ENCODE measurements at places on chromosomes 5 and 9.
A peak's percentile ranks its signal among the peaks of the same experiment; 100 is the strongest.

DNA sequence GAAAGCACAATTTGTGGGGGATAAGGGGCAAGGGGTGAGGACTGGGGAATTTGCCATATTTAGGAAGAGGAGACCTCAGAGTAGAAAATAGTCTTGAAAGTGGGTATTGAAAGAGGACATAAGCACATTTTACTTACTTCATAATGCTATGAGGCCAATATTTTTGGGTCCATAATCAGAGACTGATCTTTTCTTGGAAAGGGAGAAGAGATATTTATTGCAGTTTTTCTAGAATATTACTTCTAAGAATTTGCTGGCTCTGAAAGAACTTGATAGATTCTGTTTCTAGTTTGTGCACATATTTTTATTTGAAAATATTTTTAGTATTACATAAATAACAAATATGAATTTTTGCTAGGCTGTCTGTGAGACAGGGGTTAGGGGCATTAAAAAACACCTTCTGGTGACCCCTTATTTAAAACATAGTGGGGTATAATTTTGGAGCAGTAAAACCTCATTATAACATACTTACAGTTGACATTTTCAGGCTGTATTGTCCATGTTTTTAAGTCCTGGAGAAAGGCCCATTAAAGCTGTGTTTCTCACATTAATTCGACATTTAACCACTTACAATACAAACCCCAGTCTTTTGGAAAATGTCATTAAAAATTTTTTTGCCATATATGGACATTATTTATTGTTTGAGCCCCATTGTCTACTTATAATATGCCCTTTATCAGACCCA, 118.9 kb upstream of the NFIB start:
- DNase-seq, result no peak
- H3K36me3 ChIP-seq, result no peaks in the 10 kb centered on the region
- H3K27me3 ChIP-seq, result peaks cover 10% of the 10 kb centered on the region
- no peak overlapping the region for H3K27ac ChIP-seq
- no peaks in the 10 kb centered on the region for H3K4me1 ChIP-seq

DNA sequence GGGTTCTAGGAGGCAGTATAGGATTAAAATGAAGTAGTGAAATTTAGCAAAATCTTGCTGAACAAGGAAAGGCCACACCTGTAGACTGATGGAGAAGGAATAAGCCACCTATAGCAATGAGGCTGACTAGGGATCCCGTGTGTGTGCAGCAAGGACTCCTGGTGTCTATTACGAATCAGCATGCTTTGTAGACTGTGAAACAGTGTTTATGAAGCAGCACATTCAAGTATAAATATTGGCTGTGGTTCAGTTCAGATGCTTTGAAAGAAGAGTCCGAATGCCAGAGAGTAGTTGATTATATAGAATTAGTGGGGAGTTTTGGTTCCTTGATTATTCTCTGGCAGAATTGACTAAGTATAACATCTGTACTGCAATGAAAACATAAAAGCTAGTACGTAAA, 41.8 kb downstream of the CAST start:
- peak overlapping the region; percentile 91 for H3K4me3 ChIP-seq
- no peaks in the 10 kb centered on the region for H3K27me3 ChIP-seq
- DNase-seq, result no peak
- peaks cover 31% of the 10 kb centered on the region for H3K4me1 ChIP-seq
- H3K36me3 ChIP-seq, result peaks cover 12% of the 10 kb centered on the region

GRCh38 chr5:66646570-66646969, 50.4 kb downstream of the MAST4 start:
- peaks cover 12% of the 10 kb centered on the region for H3K27me3 ChIP-seq
- no peak for DNase-seq
- peaks cover 12% of the 10 kb centered on the region for H3K4me1 ChIP-seq
- no peak overlapping the region for H3K4me3 ChIP-seq
- no peak overlapping the region for H3K27ac ChIP-seq

DNA sequence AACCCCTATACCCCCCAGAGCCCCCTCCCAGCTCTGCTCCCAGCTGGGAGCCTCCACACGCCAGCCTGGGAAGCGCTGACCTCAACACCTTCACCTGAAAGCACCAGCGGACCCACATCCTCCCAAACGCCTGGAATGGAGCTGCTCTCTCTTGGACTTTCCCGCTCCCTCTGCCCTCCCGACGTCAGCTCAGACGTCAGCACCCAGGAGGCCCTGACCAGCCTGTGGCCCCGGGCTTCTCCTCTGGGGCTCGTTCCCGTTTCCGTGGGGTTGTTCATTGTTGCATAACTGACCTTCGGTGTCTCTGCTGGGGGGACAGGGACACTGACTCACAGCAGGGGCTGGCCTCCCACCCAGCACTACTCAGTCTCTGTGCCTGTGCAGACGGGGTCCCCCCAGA, 35.0 kb upstream of the SLC6A3 start:
- H3K27ac ChIP-seq, result no peak overlapping the region
- no peaks in the 10 kb centered on the region for H3K27me3 ChIP-seq
- no peak for DNase-seq
- H3K36me3 ChIP-seq, result peaks cover 3% of the 10 kb centered on the region
- H3K4me3 ChIP-seq, result no peak overlapping the region

GRCh38 chr9:77943057-77943456, 88.6 kb downstream of the GNAQ start:
- no peaks in the 10 kb centered on the region for H3K27me3 ChIP-seq
- peaks cover 61% of the 10 kb centered on the region for H3K4me1 ChIP-seq
- H3K4me3 ChIP-seq, result no peak overlapping the region
- peaks cover 9% of the 10 kb centered on the region for H3K36me3 ChIP-seq

DNA sequence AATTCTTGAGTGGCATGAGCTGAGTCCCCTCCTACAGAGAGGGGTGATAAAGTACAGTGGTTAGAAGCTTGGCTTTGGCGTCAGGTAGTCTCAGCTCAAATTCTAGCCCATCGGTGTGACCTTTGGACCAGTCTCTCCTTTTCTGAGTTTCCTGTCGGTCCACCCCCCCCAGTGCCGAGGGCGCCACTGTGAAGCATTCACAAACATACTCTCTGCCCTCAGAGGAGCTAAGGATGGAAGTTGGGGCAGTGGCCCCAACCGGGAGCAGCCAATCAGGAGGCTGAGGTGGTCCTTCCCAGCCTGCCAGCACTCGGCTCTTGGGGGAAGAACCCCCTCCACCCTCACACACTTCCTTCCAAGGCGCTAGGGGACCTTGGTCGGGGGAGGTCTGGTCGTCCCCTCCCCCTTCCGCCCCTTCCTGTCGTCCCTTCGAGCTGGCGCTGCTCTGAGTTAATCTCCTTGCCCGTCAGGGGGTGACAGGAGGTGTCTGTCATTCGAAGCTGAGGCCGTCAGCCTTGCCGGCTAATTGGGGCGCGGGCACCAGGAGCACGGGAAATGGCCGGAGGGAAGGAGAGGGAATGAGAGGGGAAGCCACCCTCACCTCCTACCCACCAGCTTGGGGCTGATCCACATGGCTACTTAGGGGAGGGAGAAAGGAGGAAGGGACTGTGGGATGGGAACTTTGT, 53.0 kb downstream of the CXXC5 start:
- no peak overlapping the region for H3K27ac ChIP-seq
- H3K4me3 ChIP-seq, result no peak overlapping the region
- H3K4me1 ChIP-seq, result no peaks in the 10 kb centered on the region
- DNase-seq, result no peak
- H3K36me3 ChIP-seq, result no peaks in the 10 kb centered on the region

DNA sequence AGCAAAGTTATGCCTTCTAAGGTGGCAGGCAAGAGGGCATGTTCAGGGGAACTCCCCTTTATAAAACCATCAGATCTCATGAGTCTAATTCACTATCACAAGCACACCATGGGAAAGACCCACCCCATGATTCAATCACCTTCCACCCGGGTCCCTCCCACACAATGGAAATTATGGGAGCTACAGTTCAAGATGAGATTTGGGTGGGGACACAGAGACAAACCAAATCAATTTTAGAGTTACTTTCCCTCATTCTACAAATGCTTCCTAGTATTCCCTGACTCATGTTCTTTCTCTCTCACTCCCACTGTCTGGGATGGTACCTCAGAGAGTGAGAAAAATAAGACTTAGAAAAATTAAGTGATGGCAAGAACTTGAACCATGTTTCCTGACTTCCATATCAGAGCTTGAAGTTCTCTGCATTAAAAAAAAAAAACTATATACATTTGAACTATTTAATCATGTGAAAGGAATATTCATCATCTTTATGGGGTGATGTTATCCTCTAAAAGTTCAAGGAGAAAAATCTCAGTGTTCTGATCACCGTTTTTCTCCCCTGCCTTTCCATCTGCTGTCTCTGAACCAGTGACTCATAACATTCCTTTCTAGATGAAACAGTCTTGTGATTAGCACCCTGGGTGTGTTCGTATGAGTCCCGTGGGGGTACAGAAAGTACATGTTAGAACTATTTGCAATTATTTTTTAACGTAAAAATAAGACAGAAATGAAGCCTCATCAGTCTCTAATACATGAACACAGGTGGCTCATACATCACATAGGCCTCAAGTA, 282.9 kb downstream of the SLF1 start:
- no peak for DNase-seq
- no peaks in the 10 kb centered on the region for H3K4me1 ChIP-seq
- H3K4me3 ChIP-seq, result no peak overlapping the region
- H3K27me3 ChIP-seq, result peaks cover 1% of the 10 kb centered on the region

- no peak overlapping the region for H3K27ac ChIP-seq
- no peaks in the 10 kb centered on the region for H3K27me3 ChIP-seq
- H3K4me3 ChIP-seq, result no peak overlapping the region
- H3K4me1 ChIP-seq, result no peaks in the 10 kb centered on the region
Observed at GRCh38 chr5:43753069-43753468, 150.1 kb downstream of the NNT start.

DNA sequence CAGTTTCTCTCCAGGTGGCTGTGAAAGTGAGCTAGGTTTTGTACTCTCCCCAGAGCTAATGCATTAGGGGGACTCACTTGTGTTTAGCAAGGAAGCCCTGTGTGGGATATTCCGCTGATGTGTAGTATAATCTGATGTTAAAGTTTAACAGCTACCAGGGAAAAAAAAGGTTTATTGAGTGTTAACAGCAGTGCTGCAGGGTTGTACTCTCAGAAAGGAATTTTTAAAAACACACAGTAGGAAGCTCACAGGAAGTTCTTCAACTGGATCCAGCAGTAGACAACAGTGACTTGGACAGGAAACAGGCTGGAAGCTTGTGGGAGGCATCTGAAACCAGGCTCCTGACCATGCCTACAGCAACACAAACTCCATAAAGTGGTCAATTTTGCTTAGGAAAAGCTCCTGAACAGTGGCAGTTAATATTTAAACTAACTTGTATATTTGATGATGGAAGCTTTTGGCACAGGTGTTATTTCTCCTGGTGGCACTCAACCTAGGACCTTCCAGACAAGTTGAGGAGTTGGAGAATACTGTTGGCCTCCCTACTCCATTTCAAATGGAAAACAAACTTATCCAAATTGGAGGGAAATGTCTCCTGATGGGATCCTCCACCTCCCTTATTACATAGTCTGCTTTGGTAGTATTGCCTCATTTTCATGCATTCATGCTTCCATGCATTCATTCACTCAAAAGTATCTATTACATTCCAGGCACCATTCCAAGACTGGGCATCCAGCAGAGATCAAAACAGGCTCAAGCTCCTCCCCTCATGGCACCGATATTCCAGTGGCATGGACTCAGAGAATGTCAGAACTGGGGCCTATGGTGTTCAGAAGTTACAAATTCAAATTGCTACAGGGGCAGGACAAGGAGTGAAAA, 54.7 kb downstream of the FOXD1 start:
- DNase-seq, result no peak
- no peak overlapping the region for H3K27ac ChIP-seq
- peaks cover 6% of the 10 kb centered on the region for H3K4me1 ChIP-seq
- peaks cover 68% of the 10 kb centered on the region for H3K27me3 ChIP-seq

- no peak for DNase-seq
- no peaks in the 10 kb centered on the region for H3K4me1 ChIP-seq
- no peak overlapping the region for H3K27ac ChIP-seq
Observed at GRCh38 chr9:97374811-97375210, 37.1 kb upstream of the TDRD7 start.

GRCh38 chr9:118455788-118456187, 751.6 kb downstream of the TLR4 start:
- DNase-seq, result no peak
- no peaks in the 10 kb centered on the region for H3K36me3 ChIP-seq
- H3K27ac ChIP-seq, result no peak overlapping the region
- no peak overlapping the region for H3K4me3 ChIP-seq
- no peaks in the 10 kb centered on the region for H3K4me1 ChIP-seq
- H3K27me3 ChIP-seq, result no peaks in the 10 kb centered on the region

- H3K27ac ChIP-seq, result no peak overlapping the region
- no peaks in the 10 kb centered on the region for H3K36me3 ChIP-seq
- no peak overlapping the region for H3K4me3 ChIP-seq
- H3K4me1 ChIP-seq, result peaks cover 24% of the 10 kb centered on the region
- DNase-seq, result no peak
Observed at GRCh38 chr5:143558048-143558447, 154.6 kb upstream of the NR3C1 start.

DNA sequence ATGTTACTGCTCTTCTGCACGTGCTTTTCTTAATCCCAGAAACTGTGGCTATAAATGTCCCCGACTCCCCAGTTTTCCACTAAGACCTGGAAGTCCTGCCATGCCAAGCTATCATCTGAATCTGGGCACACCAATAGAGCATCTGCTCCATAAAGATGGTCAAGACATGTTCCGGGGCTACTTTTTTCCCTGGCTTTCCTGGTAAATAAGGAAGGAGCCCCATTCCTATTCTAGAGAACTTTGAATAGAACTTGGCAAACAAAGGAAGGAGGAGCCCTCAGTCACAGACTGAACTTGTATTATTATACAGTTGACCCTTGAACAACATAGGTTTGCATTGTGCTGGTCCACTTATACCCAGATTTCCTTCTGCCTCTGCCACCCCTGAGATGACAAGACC, 182.9 kb downstream of the CCDC192 start:
- H3K4me3 ChIP-seq, result no peak overlapping the region
- no peak overlapping the region for H3K27ac ChIP-seq
- H3K36me3 ChIP-seq, result no peaks in the 10 kb centered on the region
- H3K4me1 ChIP-seq, result no peaks in the 10 kb centered on the region
- no peak for DNase-seq

GRCh38 chr9:35675732-35676392, 2.1 kb downstream of the CA9 start:
- H3K27me3 ChIP-seq, result peaks cover 29% of the 10 kb centered on the region
- H3K4me3 ChIP-seq, result peak overlapping the region; percentile 20
- DNase-seq, result no peak
- no peak overlapping the region for H3K27ac ChIP-seq
- H3K4me1 ChIP-seq, result peaks cover 5% of the 10 kb centered on the region
- H3K36me3 ChIP-seq, result no peaks in the 10 kb centered on the region

- H3K27me3 ChIP-seq, result no peaks in the 10 kb centered on the region
- no peaks in the 10 kb centered on the region for H3K36me3 ChIP-seq
- no peak overlapping the region for H3K4me3 ChIP-seq
- DNase-seq, result no peak
- no peaks in the 10 kb centered on the region for H3K4me1 ChIP-seq
Observed at GRCh38 chr5:8053270-8053669, 184.3 kb downstream of the MTRR start.
